ENCODE measurements at places on chromosomes 1 and 21.

DNA sequence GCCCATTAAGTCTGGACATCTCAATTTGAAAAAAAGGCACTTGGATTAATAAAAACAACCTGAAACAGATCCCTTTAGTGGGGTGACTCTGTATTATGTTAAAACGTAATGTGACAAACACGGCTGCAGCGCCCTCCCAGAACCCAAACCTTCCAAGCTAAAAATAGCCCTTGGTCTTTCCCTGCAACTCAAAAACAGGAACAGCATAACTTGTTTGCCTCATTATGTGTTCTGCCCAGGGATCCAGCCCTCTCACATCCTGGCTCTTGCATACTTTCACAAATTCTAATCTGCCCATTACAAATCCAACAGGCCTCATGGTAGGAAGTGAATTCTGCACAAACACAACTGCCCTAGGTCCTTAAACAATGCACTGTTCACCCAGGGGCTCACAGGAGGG, 94.7 kb upstream of the GADD45A start:
- no peak for DNase-seq

DNA sequence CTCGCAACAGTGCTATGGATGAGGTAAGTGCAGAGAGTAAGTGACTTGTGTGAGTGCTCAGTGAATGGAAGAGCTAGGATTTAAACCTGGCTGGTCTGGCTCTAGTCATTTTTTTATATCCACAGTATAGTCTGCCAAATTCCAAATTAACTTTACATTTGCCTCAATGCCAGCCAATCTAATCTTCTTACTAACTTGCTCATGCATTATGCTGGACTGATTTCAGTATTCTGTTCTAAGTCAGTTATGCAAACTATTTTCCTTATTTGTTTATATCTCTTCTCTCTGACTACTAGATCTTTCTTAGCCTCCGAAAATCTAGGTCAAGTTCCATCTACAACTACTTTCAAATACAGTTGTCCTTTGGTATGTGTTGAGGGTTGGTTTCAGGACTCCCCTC, 133.3 kb downstream of the XPR1 start:
- no peak for DNase-seq

DNA sequence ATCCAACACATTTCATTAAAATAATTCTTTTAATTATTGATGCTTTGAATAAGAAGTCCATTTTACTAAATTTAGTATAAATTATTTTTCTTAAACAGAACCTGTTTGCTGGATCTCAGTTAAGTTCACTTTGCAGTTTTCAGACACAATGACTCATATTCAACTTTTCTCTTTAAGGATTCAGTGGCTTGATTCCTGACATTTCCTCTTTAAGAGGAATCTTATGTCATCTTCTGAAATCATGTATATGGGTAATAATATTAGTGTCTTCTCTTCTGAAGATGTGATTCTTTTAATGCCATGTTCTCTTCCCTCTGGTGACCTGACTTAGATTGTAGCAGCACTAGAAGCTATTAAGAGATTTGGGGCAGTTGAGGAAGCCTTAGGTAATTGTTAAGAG, 12.6 kb downstream of the CREG1 start:
- DNase-seq: no peak

DNA sequence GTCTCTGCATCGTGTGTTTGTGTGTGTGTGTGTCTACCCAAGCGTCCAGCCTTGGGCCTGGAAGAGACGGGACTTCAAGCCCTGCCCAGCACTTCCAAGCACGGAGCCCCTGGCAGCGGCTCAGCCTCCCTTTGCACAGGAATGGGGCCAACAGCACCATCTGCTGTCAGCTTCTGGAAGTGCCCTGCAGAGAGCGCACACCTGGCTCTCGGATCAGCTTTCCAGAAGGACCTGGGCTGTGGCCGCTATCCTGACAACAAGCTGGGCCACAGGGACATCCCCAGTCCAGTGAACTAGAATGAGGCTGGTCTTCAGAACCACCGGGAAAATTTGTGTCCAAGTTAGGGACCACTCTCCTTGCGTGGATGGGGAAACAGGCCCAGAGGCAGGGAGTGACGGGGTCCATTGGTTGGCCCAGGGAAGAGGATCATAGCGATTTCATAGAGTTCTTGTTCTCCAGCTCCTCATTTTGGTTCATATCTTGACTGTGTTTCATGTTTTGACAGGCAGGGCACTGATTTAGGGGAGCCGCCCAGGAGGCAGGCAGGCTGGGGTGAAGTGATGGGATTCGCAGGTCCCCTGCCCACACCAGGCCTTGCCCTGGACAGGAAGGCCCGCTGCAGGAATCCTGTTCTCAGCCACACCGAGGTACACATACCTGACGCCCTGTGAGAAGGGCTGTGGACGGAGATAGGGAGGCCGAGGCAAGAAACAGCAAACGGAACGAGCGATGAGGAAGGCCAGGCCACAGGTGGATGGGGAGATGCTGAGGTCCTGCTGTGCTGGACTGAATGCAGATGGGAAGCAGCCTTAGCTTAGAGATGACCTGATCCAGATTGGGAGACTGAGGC, 38.4 kb downstream of the TAS1R2 start:
- DNase-seq: peak; percentile 32

- no peak for DNase-seq
These were observed 232.8 kb downstream of the SDCCAG8 start for GRCh38 chr1:243488459-243489157.

All from activated CD8-positive, alpha-beta memory T cell treated with anti-CD3 and anti-CD28 coated beads for 48 hours (primary cell).